SHP77 (cell line): ENCODE measurements at places on chromosomes 1 and 21.

GRCh38 chr1:90564164-90564563 is 152.9 kb downstream of the BARHL2 start:
- DNase-seq: no peak

- DNase-seq: no peak
Observed at GRCh38 chr1:236148470-236148845, 6.1 kb downstream of the GPR137B start.

DNA sequence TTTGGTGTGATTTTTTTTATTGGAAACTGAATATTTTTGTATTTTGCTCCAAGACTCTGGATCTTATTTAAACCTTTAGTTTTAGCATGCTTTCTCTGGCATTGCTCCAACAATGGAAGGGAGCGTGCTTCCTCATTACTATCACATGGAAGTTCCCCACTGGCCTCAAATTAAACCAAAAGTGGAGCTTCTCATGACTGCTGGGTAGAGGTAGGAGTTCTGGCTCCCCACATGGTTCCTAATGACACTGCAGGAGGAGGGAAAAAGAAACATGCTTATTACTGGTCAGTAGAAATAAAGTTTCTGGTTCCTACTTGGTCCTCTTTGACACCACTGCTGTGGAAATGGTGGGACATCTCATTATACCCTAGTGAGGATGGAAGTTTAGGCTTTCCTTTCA is 310.5 kb downstream of the PTGER3 start:
- no peak for DNase-seq

- DNase-seq: no peak
Observed at GRCh38 chr1:214187121-214187900, 93.6 kb upstream of the SMYD2 start.

- no peak for DNase-seq
Observed at GRCh38 chr1:70146488-70146887, 58.9 kb downstream of the LRRC40 start.

DNA sequence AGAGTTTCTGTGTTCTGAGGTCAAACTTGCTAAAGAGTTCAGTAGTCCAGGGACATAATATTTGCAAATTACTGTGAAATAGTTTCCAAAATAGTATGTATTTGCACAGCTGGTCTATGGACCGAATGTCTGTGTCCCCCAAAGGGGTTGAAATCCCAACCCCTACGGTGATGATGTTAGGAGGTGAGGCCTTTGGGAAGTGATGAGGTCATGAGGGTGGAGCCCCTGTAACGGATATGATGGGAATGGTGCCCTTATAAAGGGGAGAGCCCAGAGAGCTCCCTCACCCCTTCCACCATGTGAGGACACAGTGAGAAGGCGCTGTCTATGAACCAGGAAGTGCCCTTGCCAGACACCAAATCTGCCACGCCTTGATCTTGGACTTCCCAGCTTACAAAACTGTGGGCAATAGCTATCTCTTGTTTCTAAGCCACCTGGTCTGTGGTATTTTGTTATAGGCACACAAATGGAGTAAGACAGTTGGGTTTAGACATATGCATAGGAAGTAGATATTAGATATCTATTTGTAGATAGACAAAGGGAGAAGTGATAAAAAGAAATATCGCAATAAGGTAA is 21.7 kb downstream of the RNF187 start:
- DNase-seq: no peak

GRCh38 chr1:163148911-163149310 is 53.8 kb downstream of the RGS5 start:
- DNase-seq: no peak

DNA sequence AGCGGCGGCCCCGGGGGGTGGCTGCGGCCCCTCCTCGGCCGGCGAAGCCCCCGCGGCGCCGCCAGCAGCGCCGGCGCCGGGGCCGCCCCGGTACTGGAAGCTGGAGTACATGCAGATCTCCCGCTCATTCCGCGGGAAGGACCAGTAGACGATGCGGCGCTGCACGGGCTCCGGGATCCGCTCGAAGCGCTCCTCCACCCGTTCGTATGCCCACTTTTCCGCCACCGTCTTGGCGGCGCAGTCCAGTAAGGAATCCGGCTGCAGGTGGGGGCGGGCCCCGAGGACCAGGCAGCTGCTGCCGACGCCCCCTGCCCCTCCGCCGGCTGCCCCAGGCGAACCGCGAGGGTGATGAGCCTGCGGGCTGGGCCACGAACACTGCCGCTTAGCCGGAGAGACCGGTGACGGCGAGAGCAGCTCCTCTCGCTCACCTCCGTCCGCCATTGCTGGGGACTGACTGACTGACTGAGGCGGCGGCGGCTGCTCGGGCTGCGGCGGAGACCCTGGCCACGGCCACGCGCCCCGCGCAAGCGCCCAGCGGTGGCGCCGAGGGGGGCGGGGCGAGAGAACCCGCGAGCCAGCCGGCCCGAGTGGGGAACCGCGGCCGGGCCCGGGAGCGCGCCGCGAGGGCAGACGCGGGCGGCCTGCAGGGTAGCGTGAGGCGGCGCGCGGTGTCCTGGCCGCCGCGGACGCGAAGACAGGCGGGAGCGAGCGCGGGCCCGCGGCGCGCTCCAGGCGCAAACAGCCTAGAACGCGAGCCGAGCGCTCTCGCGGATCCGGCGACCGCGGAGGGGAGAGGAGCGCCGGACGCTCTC is at the start of gene ZSWIM5:
TSS of gene ZSWIM5 (minus strand) at position 696 of the 812 bp plus-strand sequence. CDS start at position 441, 255 bp downstream.
- peak; percentile 74 for DNase-seq

DNA sequence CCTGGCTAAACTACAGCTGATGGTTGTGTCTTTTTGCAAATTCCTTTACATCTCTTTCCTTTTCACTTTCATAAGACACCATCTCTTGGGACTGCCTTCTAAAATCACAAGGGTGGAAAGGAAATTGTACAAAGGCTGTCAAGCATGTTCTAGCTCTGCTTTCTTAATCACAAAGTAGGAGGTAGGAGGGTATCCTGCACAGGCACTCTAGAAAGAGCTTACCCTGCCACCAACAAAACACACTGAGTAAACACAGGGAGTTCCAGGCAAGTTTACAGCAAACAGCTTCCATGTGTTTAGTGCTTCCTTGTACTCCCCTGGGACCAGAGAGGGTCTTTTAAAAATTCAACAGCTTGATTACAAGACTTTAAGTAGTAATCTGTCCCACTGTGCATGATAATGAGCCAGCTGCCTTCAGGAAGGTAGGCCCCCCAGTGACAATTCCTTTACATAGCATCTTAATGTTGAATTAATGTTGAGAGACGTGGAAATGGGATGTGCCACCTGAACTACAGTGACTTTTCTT is 2.4 kb downstream of the PLPP3 start:
- peak; percentile 18 for DNase-seq

DNA sequence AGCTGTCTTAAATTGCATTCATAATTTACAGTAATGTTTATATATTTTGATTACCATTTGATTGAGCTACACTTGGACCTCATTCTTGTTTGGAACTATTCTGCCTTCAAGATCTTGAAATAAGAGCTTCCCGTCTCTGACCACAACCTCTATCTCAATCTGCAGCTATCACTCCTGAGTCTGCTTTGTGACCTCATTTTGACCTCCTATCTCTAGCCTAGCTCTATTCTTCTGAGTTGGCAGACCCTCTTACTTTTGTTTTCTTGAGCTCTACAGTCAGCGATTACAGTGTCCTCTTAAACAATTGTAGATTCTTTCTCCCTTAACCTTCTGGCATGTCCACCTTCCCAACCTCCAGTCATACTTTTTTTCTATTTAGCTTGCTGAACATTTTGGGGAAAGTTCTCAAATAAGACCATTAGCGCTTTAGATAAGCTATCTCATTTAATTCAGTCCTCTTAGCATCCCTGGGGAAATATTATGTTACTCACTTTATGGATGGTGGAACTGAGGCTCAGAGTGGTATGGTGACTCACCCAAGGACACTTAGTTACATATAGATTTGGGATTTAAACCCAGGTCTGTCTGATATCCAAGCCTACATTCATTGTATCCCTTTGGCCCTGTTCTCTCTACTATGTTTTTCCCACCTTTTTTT is 19.1 kb downstream of the RPAP2 start:
- no peak for DNase-seq

DNA sequence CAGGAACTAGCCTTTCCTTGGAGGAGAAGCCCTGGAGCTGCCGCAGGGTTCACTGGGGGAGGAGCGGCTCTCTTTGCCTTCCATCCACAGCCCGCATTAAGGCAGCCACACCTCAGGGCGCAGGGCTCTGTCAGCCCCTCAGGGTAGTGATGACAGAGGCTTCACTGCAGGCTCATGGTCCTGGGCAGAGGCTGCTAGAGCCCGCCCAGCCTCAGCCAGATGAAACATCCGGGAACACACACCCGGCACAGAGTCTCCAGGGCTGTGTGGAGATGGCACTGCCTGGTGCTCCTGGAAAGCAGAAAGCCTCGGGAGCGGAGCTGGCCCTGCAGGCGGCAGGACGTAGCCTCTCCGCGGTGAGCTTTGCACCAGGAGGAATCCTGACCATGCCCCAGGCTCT is 29.4 kb upstream of the PEX10 start:
- no peak for DNase-seq

DNA sequence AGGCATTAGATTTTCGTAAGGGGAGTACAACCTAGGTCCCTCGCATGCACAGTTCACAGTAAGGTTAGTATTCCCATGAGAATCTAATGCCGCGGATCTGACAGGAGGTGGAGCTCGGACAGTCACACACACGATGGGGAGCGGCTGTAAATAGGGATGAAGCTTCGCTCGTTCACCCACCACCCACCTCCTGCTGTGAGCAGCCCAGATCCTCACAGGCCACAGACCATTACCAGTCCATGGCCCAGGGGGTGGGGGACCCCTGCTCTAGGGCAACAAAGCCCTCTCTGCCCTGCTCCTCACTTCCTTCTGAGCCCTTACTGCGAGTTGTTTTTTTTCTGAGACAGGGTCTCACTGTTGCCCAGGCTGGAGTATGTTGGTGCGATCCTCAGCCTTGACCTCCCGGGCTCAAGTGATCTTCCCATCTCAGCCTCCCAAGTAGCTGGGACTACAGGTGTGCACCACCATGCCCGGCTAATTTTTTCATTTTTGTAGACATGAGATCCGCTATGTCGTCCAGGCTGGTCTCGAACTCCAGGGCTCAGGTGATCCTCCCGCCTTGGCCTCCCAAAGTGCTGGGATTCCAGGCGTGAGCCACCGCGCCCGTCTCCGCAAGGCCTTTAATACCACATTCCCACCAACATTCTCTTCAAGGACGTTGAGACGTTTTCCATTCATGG is 21.3 kb downstream of the TRPM2 start:
- DNase-seq: no peak

DNA sequence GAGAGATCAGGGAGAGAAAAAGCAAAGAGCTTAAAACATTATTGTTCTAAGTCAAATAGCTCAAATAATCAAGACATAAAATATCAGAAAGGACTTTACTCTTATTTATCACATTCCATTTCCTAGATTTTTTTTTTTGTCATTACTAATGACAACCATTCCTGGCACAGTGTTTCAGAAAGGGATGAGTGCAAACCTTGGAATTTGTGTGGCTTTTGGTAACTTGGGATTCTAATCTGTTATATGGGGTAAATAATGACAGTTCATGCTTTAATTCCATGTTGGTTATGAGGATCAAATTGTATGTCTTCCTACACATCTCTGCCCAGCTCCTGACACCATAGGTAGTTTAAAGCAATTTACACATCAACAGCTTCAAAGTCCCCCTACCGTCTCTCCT is 358.4 kb upstream of the ADGRL4 start:
- no peak for DNase-seq

- no peak for DNase-seq
Observed at GRCh38 chr1:20733360-20733975, 965 bp upstream of the SH2D5 start.

DNA sequence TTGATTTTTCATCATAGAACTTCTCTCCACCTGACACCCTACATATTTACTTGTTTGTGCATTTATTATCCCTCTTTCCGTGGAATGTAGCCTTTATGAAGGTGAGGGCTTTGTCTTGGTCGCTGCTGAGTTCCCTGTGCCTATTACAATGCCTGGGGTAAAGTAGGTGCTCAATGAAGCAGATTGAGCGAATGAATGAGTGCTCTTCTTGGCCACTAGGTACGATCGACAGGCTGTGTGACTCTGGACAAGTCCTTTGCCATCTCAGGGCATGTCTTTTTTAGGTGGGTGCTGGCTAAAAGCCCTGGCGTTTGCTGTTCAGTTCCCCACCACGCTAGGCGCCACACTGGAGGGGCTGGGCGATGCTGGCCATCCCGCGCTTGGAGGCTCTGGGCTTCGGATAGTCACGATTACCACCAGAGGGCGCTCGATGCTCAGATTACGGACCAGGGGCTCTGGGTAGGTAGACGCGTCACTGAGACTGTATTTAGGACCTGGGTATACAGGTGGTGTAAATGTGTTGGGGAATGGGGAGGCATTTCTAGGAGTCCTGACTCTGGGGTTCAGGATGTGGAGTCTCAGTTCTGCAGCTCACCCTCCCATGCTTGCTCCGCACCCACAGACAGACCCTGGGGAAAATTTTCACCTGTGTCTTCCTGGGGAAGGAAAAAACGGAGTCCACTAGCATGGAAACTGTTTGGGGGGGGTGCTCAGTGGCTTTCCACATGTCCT is 71.0 kb upstream of the CSF3R start:
- DNase-seq: peak; percentile 59

GRCh38 chr1:92907949-92908684 is 53.1 kb downstream of the DIPK1A start:
- peak; percentile 52 for DNase-seq

DNA sequence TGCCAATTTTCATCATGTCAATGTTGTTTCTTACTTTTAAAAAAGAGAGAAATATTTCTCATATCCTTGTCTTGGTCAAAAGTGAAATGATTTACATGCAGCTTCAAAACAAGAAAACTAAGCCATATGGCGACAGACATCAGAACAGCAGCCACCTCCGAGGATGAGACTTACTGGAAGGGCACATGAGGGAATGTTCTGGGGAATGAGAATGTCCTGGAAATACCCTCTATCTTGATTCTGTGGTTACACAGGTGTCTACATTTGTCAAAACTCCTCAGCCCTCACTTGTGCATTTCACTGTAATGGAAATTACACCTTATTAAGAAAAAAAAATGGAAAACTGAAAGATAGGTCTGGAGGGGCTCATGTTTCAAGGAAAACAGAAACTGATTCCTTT is 14.2 kb upstream of the ECE1 start:
- DNase-seq: no peak

DNA sequence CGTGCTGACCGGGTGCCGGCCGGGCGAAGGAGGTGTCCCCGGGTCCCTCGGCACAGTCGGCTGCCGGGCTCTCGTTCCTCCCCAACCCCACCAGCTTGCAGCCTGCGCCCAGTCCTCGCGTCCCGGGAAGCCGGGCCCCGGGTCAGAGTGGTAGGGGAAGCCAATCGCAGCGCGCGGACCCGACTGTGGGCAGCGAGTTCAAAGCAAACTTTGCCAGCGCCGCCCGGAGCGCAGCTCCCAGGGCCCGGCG is 328 bp downstream of the MYCL start:
- no peak for DNase-seq

GRCh38 chr1:219576931-219577730 is 35.8 kb downstream of the ZC3H11B start:
- DNase-seq: peak; percentile 87

GRCh38 chr1:110341146-110341871 is 2.1 kb downstream of the RBM15 start:
- DNase-seq: no peak
